ENCODE measurements at places on chromosomes 7 and 10. TPM values are rescaled to one million over a fixed set of nuclear protein-coding genes. Genes with fewer than 3 reads are reported as not detected.
A peak's percentile ranks its signal among the peaks of the same experiment; 100 is the strongest.

UNCX gene
- total RNA-seq, result not detected

SYT15B gene
- total RNA-seq, result 0.14 TPM

FEZF1 gene
- not detected for total RNA-seq

DNA sequence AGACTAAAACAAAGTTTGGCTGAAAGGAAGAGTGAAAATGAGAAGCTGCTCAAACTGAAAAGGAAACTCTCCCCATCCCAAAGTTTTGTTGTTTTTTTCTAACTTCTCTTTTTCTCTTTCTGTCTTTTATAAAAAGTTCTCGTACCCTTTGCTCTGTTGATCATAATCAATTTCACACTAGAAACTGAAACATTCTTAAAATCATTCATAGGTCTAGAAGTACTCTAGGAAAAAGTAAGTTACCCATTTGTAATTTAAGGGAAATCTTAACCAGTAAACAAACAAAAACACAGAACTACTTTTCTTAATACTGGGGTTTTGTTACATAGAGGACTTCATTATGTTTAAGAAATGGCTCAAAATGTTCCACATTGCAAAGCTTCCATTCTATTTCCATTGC is 339.8 kb downstream of the SEMA3D start:
- H3K4me3 ChIP-seq, result no peak overlapping the region
- no peaks in the 10 kb centered on the region for H3K36me3 ChIP-seq
- H3K27me3 ChIP-seq, result no peaks in the 10 kb centered on the region
- no peak for DNase-seq
- H3K4me1 ChIP-seq, result no peaks in the 10 kb centered on the region
- no peak overlapping the region for H3K27ac ChIP-seq

DNA sequence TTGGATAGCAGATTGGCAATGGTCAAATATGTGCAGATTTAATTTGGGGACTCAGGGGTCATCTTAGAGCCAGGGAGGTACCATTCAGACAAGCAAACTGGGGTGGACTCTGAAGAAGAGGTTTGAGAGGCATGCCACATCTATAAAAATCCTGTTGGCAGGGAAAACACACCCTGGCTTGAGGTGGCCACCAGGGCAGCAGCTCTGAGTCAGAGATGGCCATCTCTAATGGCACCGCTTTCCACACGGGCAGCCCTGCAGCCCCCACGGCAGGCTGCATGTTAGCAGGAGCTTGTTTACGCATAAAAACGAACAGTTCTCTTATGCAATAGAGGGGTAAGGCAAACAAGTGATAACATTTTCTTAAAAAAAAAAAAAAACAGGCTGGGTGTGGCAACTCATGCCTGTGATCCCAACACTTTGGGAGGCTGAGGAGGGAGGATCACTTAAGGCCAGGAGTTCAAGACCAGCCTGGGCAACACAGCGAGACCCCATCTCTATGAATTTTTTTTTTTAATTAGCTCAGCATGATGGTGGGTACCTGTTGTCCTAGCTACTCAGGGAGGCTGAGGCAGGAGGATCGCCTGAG is 14.9 kb downstream of the DLG5 start:
- DNase-seq, result no peak
- H3K36me3 ChIP-seq, result no peaks in the 10 kb centered on the region
- H3K27ac ChIP-seq, result no peak overlapping the region
- H3K27me3 ChIP-seq, result peaks cover 9% of the 10 kb centered on the region
- H3K4me1 ChIP-seq, result no peaks in the 10 kb centered on the region

GRCh38 chr10:8238986-8239385 is 184.5 kb downstream of the GATA3 start:
- peaks cover 54% of the 10 kb centered on the region for H3K4me1 ChIP-seq
- H3K27ac ChIP-seq, result peak overlapping the region; percentile 23
- H3K4me3 ChIP-seq, result peak overlapping the region; percentile 2
- peak; percentile 72 for DNase-seq
- H3K27me3 ChIP-seq, result no peaks in the 10 kb centered on the region

DNA sequence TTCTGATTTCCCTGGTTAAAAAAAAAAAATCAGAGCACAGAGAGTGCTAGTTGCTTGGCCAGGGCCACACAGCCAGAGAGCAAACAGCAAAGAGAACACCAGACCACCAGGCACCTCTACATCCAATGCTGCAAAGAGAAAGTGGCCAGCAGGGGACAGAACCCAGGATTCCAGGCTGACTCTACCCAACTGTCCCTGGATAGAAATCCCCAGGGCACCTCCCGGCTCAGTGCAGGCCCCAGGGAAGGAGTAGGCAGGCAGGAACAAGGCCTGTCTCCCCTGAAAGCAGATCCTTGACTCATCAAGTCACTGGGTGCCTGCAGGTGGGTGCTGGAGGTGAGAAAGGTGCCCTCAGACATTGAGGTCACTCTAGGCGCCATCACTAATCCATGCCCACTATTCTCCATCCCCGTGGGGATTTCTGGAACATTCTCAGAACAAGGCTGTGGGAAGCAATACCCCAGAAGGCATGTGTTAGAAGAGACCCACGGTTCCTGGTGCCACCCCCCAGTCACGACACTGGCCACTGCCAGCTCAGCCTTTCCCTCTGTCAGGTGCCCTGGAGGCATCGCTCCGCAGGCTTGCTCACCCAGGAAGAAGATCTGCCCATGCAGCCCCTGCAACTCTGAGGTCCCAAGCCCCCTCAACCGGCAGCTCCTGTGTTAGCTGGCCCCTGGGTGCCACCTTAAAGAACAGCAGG is 154.8 kb downstream of the GRID1 start:
- no peak for DNase-seq
- no peak overlapping the region for H3K27ac ChIP-seq
- H3K4me3 ChIP-seq, result no peak overlapping the region
- no peaks in the 10 kb centered on the region for H3K27me3 ChIP-seq
- H3K36me3 ChIP-seq, result no peaks in the 10 kb centered on the region
- H3K4me1 ChIP-seq, result no peaks in the 10 kb centered on the region

GRCh38 chr7:98221611-98222532 is 10.6 kb downstream of the BHLHA15 start:
- H3K36me3 ChIP-seq, result peaks cover 11% of the 10 kb centered on the region
- no peak overlapping the region for H3K27ac ChIP-seq
- no peak overlapping the region for H3K4me3 ChIP-seq
- DNase-seq, result no peak

- no peaks in the 10 kb centered on the region for H3K27me3 ChIP-seq
- peaks cover 28% of the 10 kb centered on the region for H3K36me3 ChIP-seq
- H3K4me3 ChIP-seq, result no peak overlapping the region
- H3K4me1 ChIP-seq, result peaks cover 4% of the 10 kb centered on the region
These were observed 54.3 kb downstream of the ERCC6 start for GRCh38 chr10:49484486-49485235.

DNA sequence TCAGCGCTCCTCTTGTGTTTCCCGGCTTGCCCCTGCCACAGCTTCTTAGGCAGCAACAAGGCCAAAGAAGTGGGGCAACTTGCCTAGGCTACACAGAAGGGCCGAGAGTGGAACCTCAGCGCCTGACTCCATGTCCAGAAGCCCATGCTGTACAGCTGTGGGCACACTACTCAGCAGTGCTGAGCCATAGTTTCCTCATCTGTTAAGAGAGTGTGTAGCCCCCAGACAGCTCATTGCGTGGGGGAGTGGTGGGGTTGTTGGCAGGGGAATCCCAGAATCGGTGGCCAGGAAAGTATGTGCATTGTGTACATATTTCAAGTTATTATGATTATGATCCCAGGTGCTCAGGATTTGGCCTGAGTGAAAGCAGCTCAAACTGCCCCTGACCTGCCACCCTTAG is 96.2 kb downstream of the CDH23 start:
- no peaks in the 10 kb centered on the region for H3K27me3 ChIP-seq
- H3K27ac ChIP-seq, result no peak overlapping the region
- H3K4me1 ChIP-seq, result no peaks in the 10 kb centered on the region
- H3K4me3 ChIP-seq, result no peak overlapping the region

DNA sequence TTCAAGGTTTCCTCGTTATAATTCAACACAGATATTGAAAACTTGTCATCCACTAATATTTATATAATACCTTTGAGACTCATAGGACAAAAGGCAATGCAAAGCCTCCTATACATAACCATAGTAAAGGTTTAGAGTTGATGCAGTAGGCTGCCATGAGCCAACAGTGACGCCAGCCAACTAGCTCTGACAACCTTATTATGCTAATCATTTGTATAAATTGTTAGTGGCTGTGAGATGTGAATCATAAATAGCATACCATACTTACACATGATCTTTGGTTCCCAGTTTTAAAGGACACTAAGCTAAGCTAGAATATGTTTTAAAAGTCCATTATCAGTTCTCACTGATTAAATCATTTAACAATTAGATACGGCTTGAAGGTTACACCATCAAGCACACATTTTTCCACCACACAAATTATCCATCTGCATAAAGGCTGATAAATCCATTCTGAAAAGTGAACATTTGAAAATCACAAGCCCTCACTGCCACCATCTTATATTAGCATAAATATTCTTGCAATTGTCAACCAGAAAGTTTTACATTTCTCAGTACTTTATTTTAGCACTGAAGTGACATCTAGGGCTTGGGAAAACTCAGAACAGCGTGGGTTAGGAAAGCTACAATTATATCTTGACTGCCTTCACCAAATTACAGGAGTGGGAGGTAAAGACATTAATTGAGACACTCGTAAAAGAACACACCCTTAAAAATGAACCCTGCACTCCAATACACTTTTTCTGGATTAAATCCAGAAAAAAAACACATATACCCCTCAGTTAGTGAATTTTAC is 30.7 kb downstream of the COA1 start:
- no peak overlapping the region for H3K27ac ChIP-seq
- peaks cover 45% of the 10 kb centered on the region for H3K4me1 ChIP-seq
- H3K27me3 ChIP-seq, result no peaks in the 10 kb centered on the region
- DNase-seq, result no peak
- peaks cover under 1% of the 10 kb centered on the region for H3K36me3 ChIP-seq
- no peak overlapping the region for H3K4me3 ChIP-seq

DNA sequence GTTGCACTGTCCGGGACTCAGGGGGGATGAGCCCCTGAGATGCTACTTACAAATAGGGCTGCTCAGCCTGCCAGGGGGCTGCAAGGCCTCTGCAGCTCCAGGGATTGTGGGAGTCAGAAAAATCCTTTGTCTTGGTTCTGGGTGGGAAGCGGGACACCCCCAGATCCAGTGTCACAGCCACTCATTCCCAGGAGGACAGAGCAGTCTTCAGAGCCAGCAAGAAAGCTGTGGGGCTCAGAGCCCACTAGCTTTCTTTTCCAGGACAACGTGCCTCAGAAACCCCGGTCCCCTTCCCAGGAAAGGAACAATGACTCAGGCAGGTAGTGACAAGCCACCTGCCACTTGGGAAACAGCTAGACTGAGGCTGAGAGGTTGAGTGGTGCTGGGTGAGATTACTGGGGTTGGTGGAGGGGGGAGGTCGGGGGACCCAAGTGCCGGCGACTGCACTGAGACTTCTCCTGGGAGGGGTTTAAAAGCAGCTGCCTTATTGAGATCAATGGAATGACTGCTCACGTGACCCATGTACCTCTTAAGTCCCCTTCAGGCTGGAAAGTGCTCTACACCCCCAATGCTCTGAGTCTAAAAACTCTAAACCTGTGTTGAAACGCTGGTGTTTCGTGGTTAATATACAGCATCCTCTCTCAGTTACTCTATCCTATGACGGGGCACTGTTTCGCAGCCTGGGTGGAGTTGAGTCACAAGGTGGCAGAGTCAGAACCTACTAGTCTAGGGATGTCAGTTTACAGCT is 123.6 kb downstream of the UBE2H start:
- no peak overlapping the region for H3K4me3 ChIP-seq
- DNase-seq, result peak; percentile 71
- H3K36me3 ChIP-seq, result no peaks in the 10 kb centered on the region
- H3K27ac ChIP-seq, result no peak overlapping the region
- H3K4me1 ChIP-seq, result peaks cover 18% of the 10 kb centered on the region

DNA sequence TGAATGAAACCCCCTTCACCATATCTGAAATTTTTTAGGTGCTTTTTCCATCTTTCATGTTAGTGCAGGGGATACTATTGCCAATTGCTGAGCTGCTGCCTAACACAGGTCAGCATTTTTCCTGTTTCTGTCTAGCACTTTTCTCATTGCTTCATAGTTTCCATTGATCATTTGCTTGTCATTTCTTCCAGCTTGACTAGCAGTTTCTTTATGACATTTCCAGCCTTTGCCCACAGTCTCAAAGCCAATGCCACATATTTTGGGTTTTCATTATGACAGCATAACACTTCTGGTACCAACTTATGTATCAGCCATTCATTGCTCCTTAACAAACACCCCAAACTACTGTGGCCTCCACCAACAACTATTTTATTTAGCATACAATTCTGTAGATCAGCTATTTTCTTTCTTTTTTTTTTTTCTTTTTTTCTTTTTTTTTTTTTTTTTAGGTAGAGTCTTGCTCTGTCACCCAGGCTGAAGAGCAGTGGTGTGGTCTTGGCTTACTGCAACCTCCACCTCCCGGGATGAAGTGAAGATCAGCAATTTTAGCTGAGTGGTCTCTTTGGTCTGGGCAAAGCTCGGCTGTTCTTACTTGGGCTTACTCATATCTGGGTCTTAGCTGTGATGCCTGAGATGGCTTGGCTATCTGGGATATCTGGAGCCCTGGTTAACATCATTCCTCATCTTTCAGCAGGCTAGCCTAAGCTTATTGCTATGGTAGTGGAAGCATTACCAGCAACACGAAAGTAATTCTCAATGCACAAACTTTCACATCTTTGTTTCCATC is 102.3 kb downstream of the EPC1 start:
- peaks cover 2% of the 10 kb centered on the region for H3K27me3 ChIP-seq
- H3K4me1 ChIP-seq, result peaks cover 35% of the 10 kb centered on the region
- peak overlapping the region; percentile 90 for H3K27ac ChIP-seq
- H3K4me3 ChIP-seq, result peak overlapping the region; percentile 36

- no peaks in the 10 kb centered on the region for H3K27me3 ChIP-seq
- H3K27ac ChIP-seq, result no peak overlapping the region
- peaks cover 4% of the 10 kb centered on the region for H3K4me1 ChIP-seq
- peak; percentile 92 for DNase-seq
- H3K4me3 ChIP-seq, result no peak overlapping the region
- peaks cover 30% of the 10 kb centered on the region for H3K36me3 ChIP-seq
These were observed 38.2 kb downstream of the WDR37 start for GRCh38 chr10:1094112-1095057.

DNA sequence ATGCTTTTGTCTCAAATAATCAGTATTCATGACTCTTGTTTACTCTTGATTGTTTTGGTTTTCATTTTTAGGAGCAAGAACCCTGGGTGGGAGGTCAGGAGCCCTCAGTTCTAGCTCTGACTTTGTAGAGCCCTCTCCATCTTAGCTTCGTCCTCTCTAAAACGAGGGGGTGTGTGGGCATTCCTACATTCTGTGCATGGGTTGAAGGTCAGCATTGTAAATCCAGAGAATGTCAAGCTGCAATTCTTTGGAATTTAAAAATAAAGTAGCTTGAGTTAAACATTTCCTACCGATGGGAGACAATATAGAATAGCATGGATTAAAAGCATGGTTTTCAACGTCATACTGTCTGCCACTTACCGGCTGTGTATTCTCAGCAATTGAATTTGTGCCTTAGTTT is 128.3 kb downstream of the PRPF18 start:
- H3K4me1 ChIP-seq, result peaks cover 19% of the 10 kb centered on the region
- DNase-seq, result no peak
- no peak overlapping the region for H3K27ac ChIP-seq
- H3K4me3 ChIP-seq, result no peak overlapping the region
- no peaks in the 10 kb centered on the region for H3K27me3 ChIP-seq

- H3K4me1 ChIP-seq, result peaks cover 31% of the 10 kb centered on the region
- no peak overlapping the region for H3K27ac ChIP-seq
- peaks cover 37% of the 10 kb centered on the region for H3K36me3 ChIP-seq
- H3K27me3 ChIP-seq, result no peaks in the 10 kb centered on the region
- H3K4me3 ChIP-seq, result no peak overlapping the region
These were observed 6.9 kb downstream of the ATP5MF start for GRCh38 chr7:99459087-99459486.
